ENCODE measurements at places on chromosomes 5 and 9. TPM values are rescaled to one million over a fixed set of nuclear protein-coding genes. Genes with fewer than 3 reads are reported as not detected.

GPR21 gene
- not detected for total RNA-seq

DELE1 gene
- 65.0 TPM for total RNA-seq

TAF11L5 gene
- total RNA-seq, result not detected

GRCh38 chr5:27083449-27084415 is 45.3 kb upstream of the CDH9 start:
- no peak for DNase-seq

GRCh38 chr5:179327021-179327735 is 18.1 kb downstream of the ADAMTS2 start:
- DNase-seq, result no peak

GRCh38 chr9:86589730-86590129 is 235.5 kb upstream of the TUT7 start:
- no peak for DNase-seq

- no peak for DNase-seq
Observed at GRCh38 chr9:124662561-124662960, 108.5 kb downstream of the NR6A1 start.

DNA sequence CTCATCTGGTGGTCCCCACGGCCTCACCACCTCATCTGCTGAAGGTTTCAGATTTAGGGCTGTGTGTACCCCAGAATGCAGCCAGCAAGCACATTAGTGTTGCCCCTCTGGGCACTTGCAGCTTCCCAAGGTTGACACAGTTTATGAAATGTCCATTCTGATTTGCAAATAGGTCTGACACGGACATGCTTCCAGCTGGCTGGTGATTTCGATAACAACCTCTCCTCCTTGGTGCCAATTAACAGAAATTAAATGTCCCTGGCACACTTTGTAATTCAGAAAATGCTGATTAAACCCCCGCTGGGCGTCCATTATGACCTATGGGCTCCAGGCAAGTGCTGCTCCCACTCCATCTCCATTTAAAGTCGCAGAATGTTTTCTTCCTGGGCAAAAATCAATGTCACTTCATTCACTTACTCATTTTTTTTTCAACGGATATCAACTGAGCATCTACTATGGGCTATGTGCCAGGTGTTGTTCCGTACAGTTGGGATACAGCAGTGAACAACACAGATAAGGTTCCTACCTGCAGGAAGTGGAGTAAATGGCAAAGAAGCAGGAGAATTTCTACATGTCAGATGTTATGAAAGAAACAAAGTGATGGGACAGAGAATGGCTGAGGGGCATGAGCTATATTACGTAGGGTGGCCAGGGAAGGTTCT is 32.0 kb downstream of the PLAC8L1 start:
- DNase-seq, result no peak

DNA sequence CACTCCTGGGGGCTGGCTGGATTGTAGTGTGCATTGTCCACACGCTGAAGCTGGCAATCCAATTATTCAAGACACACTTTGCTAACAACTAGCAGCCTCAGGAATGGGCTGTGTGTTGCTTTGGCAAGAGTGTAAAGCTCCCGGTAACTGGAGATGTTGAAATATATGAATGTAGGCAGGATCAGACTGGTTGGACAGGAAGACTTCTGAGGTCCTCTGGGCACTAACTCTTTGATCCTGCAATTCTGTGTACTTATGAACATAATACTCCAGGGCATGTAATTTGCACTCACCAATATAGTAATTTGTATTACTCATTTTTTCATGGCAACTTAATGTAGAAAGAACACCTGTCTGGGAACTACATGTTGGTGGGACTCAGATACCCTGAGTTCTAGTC is 106.7 kb upstream of the SLC28A3 start:
- DNase-seq, result no peak

- DNase-seq, result no peak
Observed at GRCh38 chr5:24609706-24610105, 35.1 kb downstream of the CDH10 start.

DNA sequence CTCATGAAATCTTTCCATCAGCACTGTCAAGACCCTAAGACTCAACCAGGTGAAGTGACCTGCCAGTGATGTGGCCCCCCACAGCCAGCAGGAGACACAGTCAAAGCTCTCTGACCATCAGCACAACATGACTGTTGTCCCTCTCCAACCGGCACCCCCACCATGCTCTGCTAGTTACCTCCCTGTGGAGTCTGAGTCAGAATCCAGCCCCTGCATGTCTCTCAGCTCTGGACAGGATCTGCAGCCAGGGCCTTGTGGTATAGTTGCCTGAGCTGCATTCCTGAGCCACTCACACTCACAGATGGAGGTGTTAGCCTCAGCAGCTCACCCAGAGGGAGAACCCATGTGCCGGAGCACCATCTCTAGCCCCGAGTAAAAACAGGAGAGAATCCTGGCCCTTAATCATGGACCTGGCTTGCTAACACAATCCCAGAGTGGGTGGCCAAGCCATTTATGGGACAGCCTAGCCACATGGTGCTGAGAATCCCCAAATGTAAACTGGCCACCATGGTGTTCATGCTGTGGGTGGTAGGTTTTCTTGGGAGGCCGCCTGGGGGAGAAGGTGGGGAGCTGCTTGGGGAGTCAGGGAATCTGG is 237.8 kb downstream of the PAPPA start:
- no peak for DNase-seq

DNA sequence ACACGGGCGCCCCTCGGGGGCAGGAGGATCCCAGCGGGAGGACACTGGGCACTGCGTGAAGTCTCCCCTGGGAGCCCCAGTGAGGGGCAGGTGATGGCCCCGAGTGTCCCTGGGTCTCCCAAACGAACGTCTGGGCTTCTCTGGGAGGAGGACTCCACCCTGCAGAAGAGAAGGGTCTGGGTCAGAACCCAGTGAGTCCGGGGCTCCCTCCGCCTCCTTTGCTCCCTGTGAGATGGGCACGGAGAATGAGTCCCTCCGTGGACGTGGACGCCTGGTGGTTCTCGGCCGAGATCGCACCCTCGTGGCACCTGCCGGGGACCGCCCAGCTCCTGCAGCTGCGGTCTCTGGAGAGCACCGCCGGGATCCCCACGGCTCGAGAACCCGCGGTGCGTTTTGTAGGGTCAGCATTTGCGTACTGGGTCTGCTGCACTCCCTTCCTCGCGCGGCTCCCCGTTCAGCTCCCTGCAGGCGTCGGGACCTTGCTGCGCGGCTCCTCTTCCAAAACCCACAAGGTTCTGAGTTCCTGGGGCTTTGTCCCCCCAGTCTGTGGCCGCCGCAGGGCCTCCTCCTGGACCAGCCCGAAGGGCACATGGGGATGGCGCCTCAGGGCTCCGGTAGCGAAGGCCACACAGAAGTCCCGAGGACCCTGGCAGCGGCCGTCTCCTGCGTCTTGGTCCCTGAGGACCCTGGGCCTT is 10.2 kb upstream of the CEP72 start:
- no peak for DNase-seq

DNA sequence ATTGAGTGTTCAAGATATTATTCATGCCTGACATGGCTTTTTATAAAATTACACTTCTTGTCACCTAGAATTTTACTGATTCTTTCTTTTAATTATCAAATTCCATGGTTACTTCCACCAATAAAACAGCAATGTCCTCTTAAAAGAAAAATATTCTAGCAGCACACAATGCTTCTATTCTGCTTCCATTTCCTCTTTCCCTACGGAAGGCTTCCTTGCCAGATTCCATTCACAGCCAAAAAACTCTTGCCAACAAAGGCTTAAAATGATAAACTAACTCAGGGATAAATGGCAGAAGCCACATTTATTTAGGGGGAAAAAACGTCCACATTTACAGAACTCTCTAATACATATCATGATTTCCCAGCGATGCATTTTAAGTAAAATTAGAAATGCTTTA is 111.6 kb downstream of the CTNND2 start:
- DNase-seq, result no peak

DNA sequence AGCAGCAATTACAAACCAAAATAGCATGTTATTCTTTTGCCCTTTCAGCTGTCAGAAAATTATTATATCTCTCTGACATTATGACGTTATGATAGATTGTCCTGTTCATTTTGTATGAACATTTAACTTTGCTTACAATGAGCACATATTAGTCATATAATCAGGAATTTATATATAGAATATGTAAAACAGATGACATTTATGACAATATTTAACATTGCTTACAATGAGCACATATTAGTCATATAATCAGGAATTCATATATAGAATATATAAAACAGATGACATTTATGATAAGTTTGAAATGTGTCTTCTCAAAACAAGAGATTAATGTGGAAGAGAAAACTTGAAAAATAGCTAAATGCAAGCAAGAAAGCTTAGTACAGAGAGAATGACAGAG is 1180.2 kb downstream of the CDH12 start:
- DNase-seq, result no peak
